ENCODE measurements at places on chromosomes 7 and 10.

DNA sequence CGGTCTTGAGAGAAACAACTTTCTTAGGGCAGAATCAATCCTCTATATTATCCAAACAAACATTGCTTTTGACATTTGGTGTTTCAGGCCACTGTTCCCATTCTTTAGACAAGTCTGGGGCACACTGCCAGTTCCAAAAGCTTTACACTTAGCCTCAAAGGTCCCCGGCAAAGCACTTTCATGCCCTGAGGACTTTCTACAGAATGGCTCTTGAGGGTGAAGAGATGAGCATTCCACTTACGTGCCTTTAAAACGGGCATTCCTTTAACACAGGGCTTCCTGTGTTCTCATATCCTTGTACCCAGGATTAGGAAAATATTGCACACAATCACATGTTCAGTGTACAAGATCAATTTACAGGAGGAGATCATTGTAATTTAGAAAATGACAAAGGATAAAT lies 13.1 kb upstream of the TMEM213 start:
- no peak for DNase-seq

DNA sequence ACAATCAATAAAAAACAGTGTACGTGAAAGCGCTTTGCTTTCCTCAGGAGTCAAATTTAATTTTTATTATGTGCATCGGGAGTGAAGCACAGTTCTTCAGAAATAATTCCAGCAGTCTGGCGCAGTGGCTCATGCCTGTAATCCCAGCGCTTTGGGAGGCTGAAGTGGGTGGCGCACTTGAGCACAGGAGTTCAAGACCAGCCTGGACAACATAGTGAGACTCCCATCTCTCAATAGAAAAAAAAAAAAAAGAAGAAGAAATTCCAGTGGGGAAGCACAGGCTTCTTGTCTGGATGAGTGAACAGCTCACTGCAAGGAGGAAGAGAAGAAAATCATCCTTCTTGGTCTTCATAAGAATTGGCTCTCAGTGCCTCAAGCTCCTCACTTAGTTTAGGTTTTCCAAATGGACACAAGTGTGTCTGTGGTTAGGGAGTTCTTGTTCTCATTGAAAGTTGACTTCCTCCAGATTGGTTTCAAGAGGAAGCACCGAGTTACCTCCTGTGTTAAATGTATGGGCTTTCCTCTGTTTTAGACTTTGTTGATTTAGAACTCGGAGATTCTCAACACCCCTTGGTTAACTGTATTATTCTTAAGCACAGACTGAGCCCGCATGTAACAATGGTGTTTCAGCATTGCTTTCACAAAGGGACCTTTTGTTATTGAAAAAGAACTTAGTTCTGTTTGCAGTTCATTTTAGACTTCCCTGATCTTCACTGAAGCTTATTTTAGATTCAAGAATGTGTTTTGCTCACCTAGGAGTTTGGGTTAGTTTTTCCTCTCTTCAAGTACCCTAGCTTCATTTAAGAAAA lies 28.0 kb downstream of the LMTK2 start:
- DNase-seq: no peak

- DNase-seq: no peak
Observed at GRCh38 chr7:99355098-99355497, 19.4 kb upstream of the ARPC1B start.

DNA sequence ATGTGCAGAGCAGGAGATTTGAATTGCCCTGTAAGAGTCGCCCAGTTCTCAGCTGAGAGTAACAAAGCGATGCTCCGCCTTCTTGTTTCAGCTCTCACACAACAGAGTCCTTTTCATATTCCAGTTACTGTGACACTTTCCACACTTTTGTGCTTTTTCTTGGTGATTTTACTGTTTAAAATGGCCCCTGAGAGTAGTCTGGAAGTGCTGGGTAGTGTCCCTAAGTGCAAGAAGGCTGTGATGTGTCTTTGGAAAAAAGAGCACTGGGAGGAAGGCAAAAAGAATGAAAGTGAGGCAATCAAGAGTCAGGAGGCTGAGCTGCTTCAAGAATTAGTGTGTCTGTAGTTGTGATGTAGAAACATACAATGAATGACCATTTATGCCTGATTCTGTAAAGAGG lies 201.2 kb upstream of the SEMA3E start:
- DNase-seq: no peak

- DNase-seq: no peak
Observed at GRCh38 chr7:157113607-157114006, 25.1 kb upstream of the UBE3C start.

DNA sequence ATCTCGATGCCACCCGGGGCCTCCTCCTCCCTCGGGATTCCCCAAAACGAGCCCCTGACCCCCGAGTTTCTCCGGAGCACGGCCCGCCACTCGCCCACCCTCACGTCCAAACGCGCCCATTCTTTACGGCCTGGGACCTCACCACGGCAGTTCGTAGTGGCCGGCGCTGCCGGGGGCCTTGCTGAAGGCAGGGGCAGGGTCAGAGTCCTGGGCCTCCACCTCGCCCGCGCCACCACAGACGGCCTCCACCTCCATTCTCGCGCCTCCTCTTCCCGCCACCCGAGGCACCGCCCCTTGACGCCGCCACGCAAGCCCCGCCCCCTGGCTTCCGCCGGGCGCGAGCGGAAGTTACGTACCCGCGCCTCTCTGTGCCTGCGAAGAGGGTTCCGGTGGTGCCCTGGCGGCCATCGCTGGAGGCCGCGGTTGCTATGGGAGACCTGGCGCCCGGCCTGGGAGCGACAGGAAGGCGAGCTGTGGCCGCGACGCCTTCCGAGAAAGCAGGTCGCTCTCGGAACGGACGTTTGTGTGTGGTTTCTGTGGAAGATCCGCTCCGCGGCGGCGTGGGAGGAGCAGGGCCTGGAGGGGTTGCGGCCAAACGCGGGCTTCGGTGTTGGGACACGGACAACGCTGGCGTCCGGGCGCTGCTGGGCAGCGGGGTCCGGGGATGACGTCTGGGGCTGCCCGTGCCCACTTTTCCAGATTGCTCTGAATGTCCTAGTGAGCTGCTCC lies at the start of gene RFC2:
Gene RFC2 (minus strand): TSS at position 271 of the 729 bp plus-strand sequence. CDS start 16 bp downstream, at position 255.
- DNase-seq: peak; percentile 93

DNA sequence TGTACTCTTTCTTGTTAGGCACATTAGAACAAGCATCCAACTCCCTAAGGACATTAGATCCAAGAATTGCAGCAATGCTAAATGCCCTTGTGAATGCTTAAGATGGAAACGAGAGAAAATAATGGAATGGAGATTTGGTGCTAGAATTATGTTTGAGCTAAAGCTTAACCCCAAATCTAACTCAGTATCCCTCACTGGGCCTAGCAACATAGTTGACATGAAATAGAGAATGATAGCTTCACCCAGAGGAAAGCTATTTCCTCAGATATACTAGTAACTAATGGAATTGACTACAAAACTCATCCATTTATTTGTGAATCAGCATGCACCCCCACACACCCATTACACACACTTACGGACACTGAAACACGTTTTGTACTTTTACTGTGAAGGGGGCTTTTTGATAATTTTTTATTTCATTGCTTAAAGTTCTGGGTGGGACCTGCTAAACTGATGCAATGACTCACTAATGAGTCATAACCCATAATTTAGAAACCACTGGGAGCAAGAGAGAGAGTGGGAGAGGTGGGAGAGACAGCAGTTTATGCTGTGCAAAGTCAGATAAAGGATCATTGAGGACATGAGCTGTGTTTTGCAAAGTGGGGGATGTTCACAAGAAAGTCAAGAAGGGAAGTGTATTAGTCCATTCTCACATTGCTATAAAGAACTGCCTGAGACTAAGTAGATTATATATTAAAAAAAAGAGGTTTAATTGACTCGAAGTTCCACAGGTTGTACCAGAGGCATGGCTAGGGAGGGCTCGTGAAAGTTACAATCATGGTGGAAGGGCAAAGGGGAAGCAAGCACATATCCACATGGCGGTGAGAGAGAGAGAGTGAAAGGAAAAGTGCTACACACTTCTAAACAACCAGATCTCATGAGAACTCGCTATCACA lies 382.7 kb downstream of the SFMBT2 start:
- DNase-seq: no peak

- no peak for DNase-seq
Observed at GRCh38 chr7:85025312-85025756, 161.5 kb downstream of the SEMA3D start.

- DNase-seq: no peak
Observed at GRCh38 chr10:11823122-11823988, at the start of gene PROSER2. PROSER2 (plus strand) TSS chr10:11823356; CDS start chr10:11852078, 28,722 bp downstream.

- DNase-seq: no peak
Observed at GRCh38 chr10:71520042-71520441, 123.3 kb downstream of the CDH23 start.

GRCh38 chr10:7417807-7418206 lies 7.0 kb upstream of the SFMBT2 start:
- DNase-seq: no peak

DNA sequence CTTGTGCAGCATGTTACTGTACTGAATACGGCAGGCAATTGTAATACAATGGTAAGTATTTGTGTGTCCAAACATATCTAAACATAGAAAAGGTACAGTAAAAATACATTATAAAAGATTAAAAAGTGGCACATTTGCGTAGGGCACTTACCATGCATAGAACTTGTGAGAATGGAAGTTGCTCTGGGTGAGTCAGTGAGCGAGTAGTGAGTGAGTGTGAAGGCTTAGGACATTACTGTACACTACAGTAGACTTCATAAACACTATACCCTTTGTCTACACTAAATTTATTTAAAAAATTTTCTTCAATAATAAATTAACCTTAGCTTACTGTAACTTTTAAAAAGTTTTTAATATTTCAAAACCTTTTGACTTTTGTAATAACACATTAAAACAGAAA lies 37.5 kb downstream of the BPGM start:
- DNase-seq: no peak

DNA sequence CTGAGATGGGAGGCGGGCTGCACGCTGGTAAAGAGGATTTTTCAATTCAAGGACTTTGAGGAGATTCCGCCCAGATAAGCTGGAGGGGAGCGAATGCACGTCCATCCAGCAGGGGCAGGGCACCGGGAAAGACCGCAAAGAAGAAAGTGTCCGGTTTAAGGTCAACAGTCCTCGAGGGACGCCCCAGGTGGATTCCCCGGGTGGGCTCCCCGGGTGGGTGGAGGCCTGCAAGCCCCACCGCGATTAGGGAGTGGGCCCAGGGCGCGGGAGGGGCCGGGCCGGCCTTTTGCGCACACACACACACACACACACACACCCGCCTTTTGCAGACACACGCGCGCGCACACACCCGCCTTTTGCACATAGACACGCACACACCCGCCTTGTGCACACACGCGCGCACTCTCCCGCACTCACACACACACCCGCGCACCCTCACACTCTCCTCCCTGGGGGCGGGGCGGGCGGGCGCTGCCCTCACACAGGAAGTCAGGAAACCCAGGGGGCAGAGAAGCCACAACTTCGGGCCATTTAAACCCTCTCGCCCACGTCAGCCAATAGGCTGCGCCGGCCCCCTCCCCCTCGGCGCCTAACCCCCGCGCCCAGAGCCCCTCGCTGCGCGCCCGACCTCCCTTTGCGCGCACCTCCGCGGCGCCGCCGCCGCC lies 615 bp downstream of the ARHGAP12 start:
- DNase-seq: peak; percentile 39

DNA sequence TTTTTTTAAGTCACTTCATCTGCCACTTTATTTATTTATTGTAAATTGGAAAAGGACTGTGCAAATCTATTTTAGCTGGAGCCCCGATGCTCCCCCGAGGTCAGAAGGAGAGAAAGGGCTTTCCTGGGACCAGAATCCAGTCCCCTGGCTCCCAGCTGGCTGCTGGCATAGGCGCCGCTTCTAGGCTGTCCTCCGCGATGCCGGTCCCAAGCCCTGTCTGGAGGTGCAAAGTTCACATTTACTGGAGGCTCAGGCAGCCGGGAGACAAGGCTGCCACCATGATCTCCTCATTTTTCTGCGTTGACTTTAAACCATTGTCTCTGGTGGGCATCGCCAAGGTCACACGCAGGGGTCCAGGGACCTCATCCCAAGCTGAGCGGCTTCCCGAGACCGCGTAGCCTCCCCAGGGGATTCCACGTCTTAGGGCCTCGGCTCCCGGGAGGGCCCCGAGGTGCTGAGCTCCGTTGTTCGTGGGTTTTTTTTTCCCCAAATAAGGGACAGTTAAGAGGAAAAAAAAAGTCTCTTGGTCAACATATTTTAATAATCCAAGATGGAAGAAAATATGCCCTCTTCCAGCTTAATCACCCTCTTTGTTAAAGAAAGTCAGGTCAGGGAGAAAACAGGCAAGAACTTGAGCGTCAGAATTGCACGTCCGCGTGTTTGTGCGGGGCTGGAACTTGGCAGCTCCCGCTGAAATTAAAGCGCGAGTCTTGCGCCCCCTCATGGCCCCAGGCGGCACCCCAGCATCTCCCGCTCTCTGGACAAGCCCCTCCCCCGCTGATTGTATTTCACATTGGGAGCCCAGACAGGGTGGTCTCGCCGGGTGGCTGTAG lies 11.9 kb downstream of the RGR start:
- DNase-seq: peak; percentile 16

- DNase-seq: no peak
Observed at GRCh38 chr7:99127636-99128035, 16.3 kb downstream of the SMURF1 start.

DNA sequence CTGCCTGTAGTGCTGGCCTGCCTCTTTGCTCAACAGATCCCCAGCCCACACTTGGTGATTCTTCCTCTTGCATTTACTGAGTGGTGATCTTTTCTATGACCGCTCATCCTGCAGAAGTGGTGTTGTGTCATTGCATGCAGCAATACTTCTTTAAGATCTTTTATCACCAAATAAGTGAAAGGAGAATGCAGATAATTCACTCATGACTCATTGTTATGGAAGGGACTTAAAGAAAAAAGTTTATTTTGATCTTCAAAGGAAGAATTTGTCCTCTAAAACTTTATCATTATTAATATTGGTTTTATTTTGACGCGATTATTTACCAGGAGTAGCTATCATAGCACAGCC lies 489.1 kb upstream of the CELF2 start:
- no peak for DNase-seq

- peak; percentile 73 for DNase-seq
Observed at GRCh38 chr10:46022978-46023702, 7.3 kb downstream of the NCOA4 start.

DNA sequence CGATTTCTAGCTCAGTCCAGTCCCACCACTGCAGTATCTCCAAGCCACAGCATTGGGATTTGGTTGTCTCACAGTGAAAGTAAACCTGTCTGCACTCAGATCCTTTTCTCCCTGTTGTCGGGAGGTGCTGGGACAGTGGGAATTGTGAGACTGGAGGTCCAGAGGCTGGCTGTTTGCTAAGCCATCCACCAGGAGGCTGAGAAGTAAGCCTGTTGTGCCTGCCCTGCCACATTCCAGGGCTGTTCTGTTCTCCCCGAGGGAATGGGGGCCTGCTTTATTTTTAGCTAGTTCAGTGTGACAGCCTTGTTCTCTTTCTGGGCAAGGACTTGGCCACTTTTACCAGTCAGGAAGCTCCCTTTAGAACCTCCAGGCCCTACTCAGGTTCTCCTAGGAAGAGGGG lies 54.9 kb downstream of the HK1 start:
- DNase-seq: no peak

- DNase-seq: no peak
Observed at GRCh38 chr10:67550838-67551402, 145.1 kb downstream of the CTNNA3 start.

GRCh38 chr7:95454438-95455045 lies 19.7 kb upstream of the PON2 start:
- DNase-seq: no peak

- no peak for DNase-seq
Observed at GRCh38 chr7:5357951-5358350, 65.7 kb downstream of the TNRC18 start.

Data from T-helper 1 cell (primary cell).